Kidney tubule cell (primary cell): ENCODE measurements at places on chromosomes 4 and X.

GRCh38 chrX:148381603-148382002, 118.8 kb upstream of the AFF2 start:
- peak; percentile 1 for DNase-seq

DNA sequence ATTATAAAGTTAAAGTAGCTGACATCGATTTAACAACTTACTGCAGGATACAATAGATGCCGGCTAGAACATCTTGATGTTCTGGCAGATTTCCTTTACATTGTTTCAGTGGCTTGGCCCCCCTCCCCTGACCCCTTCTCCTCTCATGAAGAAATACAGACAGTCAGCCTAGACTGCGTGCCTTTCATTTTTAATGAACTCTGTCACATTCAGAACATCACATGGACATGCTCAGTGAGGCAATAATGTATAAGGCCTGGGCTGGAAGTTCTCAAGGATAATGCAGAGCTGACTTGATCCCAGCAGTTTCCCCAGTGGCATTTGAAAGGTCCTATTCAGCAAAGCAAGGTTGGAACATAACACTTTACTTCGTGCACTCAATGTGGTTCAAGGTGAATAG, 239.2 kb downstream of the ANK2 start:
- no peak for DNase-seq

- no peak for DNase-seq
Measured at GRCh38 chr4:163072222-163072621, 94.5 kb downstream of the NAF1 start.

DNA sequence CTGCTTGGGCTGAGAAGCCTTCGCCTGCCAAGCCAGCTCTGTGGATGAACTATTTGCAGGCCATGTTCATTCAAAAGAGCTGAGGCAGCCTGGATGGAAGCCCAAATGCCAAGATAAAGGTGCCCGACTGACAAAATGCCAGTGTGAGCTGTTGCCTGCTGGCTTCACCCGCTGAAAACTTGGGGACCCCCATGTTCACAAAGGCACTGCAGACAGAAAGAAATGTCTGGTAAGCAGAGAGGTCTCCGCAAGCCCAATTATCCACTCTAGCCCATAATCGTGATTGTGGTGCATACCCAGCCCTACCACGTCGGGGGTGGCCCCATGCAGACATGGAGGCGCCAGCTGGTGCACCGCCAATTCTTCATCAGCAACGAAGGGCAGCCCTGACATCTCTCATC, 13.0 kb upstream of the SMIM20 start:
- DNase-seq, result no peak

DNA sequence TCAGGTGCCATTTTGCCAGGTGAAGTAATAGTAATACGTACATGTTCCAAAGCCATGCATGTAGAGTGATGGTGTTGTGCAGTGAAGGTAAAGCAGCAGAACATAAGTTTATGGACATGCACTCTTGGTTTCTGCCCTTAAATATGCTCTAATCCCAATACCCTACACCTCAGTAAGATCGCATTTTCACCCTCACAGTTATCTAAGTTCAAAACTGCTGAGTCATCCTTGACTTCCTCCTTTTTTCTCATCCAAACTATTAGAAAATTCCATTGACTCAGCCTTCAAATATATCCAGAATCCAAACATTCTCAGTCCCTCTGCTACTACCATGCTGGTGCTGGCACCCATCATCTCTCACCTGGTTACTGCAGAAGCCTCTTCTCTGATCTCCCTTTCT, 652.9 kb upstream of the IGFBP7 start:
- DNase-seq, result peak; percentile 39

GRCh38 chr4:133157460-133158160, 8.5 kb downstream of the PCDH10 start:
- DNase-seq, result no peak

- DNase-seq, result no peak
Measured at GRCh38 chr4:165393704-165394103, 14.9 kb downstream of the CPE start.

DNA sequence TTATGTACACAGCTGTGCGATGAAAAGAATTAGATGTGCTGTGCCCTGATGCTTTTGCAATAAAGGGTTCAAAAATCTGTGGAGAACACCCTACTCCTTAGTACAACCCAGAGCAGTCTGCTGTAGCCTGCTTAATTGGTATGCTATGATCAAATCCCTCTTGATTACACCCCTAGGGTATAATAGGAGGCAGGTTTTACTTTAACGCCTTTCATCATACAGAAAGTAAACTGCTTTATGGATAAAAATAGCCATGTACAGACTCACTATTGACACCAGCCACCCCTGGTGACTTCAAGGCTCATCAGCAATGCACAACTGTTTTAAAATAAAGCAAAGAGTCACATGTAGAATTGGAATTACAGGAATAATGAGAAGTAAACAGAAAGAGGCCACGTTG, 315.3 kb downstream of the DMD start:
- DNase-seq, result no peak

DNA sequence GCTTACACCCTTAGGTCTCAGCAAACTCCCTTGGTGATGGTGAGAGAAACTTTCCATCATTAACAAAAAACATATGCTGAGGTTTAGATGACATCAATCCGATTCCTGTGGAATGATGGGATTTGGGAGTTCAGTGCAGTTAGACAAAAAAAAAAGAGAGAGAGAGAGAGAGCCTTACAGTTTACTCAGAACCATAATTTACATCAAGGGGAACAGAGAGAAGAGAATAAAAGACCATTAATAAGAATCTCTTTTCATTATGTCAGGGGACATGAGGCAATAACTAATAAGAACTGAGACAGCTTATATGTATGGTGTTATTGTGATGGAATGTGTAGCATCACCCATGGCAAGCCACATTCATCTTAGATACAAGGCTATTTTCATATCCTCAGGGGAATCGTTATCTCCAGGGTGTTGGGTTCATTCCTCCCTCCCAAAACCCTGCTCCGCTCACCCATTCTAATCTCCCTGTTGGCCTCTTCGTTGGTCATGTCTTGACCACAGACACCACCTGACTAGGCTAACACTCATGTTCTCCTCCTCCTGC, 175.7 kb upstream of the MXRA5 start:
- DNase-seq, result no peak

GRCh38 chrX:111365770-111366325, 46.1 kb downstream of the DCX start:
- no peak for DNase-seq

- DNase-seq, result peak; percentile 76
Measured at GRCh38 chr4:68466751-68467150, 19.5 kb downstream of the TMPRSS11E start.

GRCh38 chrX:115941388-115941787, 229.2 kb upstream of the AGTR2 start:
- no peak for DNase-seq

- DNase-seq, result peak; percentile 26
Measured at GRCh38 chr4:25313201-25313895, 774 bp downstream of the ZCCHC4 start.

GRCh38 chr4:183860731-183861130, 44.4 kb upstream of the STOX2 start:
- DNase-seq, result no peak

- no peak for DNase-seq
Measured at GRCh38 chr4:101066626-101067170, 280.6 kb downstream of the PPP3CA start.

DNA sequence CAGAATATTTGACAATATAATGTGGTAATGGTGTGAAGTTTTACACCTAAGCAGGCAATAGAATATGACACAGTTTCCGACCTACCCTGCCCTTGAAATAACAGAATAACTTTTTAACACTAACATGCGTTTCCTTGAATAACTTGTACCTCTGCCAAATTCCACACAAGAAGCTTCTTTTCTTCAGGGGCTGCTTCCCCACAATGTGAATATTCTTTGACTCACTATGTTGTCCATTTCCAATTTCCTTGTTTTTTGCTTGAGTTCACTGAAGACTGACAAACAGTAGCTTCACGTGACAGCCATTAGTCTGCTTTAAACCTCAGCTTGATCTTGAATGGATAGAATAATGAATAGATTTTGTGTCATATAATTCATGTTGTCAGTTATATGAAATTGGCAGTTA, 14.3 kb downstream of the SHROOM3 start:
- DNase-seq, result peak; percentile 91

DNA sequence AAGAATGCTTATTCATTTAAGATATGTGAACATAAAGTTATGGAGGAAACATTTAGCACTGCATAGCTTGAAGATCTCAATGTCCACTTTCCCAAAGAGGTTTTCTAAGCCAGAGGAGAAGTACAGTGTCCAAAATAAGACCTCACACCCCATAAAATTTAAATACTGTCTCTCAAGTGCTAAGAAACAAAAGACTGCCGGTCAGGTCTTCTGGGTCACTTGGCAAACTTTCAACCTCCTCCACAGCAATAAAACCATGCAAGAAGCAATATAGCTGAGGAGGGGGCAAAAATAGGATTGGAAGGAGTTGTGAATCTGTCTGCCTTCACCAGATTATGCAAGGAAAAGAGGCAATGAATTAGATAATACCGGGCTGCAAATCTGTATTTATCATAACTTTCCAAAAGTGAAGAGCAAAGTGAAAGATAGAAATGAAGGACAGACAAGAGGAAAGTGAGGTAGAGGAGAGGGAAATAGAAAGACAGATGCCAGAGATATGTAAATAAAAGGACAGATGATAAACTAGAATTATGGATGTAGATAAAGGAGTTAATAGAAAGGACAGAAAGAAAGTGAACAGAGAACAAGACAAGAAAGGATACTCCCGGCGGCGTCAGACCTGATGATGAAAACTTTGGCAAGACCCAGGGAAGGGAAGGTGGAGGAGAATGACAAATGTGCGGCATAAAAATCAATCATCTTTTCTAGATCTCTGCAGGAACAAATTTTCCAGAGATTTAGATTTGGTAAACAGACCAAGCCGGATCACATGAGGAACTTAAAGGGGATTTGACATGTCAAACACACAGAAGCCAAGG, 152.7 kb upstream of the FAM241A start:
- no peak for DNase-seq

GRCh38 chrX:37846141-37846540, 1.2 kb downstream of the DYNLT3 start:
- peak; percentile 6 for DNase-seq

- peak; percentile 76 for DNase-seq
Measured at GRCh38 chr4:75916091-75916661, 13.9 kb upstream of the PPEF2 start.

GRCh38 chr4:177339477-177340374, 30.1 kb downstream of the NEIL3 start:
- DNase-seq, result peak; percentile 44

DNA sequence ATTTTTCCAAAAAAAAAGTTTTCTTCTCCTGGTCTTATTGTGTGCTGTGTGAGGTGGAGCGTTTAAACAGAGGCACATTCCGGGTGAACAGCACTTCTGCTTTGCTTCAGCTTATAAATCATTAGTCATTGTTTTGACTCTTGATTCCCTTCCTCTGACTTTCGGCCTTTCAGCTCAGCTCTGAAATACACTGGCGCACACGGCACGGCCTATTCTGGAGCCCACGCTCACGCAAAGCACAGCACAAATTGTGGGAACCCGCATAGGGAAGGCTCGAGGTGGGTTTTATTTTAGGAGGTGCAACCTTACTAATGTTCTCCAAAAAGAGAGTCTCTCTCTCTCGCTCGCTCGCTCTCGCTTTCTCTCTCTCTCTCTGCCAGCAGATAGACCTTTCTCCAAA, 4.0 kb downstream of the POU3F4 start:
- DNase-seq, result peak; percentile 35

GRCh38 chr4:118037955-118038354, 3.7 kb downstream of the NDST3 start:
- DNase-seq, result no peak

DNA sequence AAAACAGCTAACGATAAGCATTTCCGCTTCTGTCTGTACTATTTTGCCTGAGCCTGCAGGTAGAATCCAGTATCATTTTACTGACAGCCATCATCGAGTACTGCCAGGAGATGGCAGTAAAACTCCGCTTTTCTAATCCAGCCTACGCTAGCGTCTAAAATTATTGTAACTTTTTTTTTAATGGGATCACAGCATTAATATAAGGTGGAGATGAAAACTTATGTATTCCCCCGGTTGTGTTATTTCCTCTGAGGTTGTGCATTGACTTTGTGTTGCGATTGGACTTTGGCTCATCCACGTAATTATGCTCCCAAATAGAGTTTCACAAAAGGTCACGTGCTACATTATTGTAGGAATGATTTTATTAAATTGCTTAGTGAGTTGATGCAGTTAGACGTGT, 248.1 kb downstream of the C4orf33 start:
- peak; percentile 62 for DNase-seq

- DNase-seq, result no peak
Measured at GRCh38 chrX:40007131-40007755, 90.5 kb downstream of the BCOR start.

DNA sequence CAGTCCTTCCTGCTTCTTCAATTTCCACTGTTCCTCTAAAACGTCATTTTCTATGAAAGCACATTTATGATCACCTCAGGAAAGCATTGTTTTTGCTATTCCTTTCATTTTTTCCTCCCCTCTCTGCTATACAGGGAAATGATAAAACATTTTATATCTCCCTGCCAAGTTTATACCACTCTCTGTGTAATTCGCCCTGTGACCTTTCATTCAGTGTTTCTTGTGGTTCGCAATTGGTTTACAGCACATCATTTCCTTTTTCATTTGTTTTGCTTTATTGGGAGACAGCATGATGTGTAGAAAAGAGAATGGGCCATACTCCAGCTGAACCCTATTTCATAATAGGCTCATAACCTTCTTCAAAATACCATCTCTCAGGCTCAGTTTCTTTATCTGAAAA, 99.9 kb upstream of the RAPGEF2 start:
- no peak for DNase-seq

- peak; percentile 82 for DNase-seq
Measured at GRCh38 chr4:76611616-76612207, 176.7 kb downstream of the SHROOM3 start.

DNA sequence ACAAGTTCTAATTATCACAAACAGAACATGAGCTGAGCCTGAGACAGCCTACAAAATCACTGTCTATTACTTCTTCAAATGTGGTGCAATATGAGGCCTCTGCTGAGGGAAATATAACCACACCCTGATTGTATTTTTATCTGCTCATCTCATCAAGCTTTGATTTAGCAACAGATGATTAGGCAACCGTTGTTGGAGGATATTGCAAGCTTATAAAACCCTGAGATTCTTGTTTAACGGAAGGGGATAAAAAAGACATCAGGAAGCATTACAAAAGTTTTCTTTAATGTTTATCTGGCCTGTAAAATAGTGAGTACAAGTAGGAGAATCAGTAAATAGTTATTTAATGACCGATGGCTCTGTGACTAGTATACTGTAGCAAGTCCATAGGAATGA, 108.5 kb downstream of the ZNF330 start:
- no peak for DNase-seq

DNA sequence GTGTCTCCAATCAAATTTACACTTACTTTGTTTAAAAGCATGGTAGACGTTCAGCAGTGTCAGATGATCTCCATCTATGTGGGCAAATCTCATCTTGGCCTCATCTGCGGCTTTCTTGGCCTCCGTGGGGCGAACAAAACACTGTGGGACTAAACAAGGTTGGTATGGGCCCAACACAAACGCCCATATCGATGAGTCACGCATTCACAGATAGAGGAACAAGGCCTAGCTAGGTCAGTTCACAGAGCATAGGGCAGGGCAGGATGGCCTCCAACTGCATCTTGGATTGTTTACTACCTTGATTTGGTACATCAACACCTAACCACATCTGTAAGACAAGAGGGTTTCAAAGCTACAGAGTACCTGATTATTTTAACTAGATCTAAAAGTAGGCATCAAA, 47.3 kb downstream of the DHX15 start:
- DNase-seq, result no peak
